ENCODE measurements at places on chromosomes 2 and 18.

DNA sequence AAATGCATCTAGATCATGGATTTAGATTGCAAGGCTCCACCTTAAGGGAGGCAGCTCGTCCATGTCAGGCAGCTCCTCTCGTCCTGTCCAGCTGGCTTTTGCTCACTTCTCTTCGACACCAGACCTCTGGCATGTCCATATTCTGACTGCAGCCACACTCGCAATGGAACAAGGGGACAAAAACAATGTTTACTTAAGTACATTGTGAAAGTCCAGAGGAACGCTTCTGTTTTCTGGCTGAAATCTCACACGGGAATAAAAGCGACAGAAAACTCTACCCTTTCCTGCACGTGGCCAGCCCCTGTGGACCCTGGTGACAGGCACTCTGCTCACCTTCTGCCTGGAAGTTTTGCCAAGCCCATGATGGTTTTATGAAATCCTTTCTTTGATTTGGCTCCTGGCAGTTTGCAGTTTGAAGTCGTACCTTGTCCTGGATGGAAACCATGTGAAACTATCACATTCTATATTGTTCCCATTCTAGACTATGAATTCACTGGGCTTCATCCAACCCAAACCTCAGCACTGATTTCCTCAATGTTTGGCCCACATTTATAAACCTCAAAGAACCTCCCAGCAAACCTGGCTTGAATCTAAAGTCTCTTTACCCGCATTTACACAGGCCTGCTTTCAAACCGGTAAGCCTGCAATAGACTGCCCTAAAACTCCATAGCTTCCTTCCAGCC lies 134.3 kb upstream of the PIEZO2 start:
- DNase-seq: no peak

GRCh38 chr2:5123582-5124196 lies 568.5 kb upstream of the SOX11 start:
- no peak for DNase-seq

DNA sequence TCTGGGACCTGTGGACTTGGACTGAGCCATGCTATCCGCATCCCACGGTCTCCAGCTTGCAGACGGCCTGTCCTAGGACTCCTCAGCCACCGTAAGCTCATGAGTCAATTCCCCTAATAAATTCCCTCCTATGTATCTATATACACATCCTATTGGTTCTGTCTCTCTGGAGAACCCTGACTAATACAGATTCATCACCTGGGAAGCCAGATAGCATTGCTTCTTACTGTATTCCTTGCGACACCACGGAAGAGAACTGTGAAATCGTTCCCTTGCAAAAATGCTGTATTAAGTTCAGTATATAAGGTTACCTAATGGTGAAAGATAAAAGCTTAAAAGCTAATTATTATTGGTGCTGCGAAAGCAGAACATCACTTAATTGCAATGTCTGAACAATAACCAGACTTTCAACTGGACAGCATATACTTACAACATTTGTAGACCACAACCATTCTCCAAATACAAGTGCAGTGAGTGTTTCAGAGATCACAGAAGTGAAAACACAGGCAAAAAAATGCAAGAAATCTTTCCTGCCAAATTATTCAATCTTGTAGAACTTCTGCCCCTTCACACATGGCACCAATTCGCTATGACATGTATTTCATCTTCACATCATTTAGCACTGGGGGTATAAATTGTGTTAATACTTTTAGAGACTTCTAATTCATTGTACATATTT lies 352.9 kb downstream of the TXNL1 start:
- no peak for DNase-seq

GRCh38 chr2:121039679-121040078 lies 245.3 kb downstream of the TFCP2L1 start:
- DNase-seq: no peak

DNA sequence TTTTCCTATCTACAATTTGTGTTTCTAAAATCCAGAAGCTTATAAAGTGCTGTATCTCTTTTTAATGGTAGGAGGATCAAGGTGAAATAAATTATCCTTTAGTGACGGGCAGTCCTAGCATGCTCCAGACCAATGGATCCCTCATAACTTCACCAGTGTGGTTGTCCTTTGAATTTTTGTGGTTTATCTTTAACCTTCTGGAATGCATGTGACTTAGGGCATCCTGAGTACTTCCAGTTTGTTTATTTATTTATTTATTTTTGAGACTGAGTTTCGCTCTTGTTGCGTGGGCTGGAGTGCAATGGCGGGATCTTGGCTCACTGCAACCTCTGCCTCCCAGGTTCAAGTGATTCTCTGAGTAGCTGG lies 40.4 kb downstream of the NUP35 start:
- DNase-seq: no peak

GRCh38 chr18:58618822-58619595 lies 9.9 kb downstream of the ALPK2 start:
- DNase-seq: no peak

Data from effector CD8-positive, alpha-beta T cell (primary cell).